ENCODE measurements at places on chromosomes 7 and 10.

- DNase-seq: no peak
These were observed 7.1 kb downstream of the NEBL start for GRCh38 chr10:20890009-20890408.

DNA sequence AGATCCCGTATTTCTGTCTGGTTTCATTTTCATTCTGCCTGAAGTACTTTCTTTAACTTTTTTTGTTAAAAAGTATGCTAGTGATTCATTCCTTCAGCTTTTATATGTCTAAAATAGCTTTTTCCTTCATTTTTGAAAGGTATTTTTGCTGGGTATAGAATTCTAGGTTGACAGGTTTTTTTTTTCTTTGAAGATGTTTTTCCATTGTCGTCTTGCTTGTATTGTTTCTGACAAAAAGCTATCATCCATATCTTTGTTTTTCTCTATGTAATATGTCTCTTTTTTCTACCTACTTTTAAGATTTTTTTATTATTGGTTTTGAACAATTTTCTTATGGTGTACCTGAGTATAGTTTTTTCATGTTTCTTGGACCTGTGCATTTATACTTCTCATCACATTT, 8.2 kb downstream of the CUTC start:
- DNase-seq: no peak

GRCh38 chr7:156673454-156673853, 32.9 kb downstream of the RNF32 start:
- no peak for DNase-seq

DNA sequence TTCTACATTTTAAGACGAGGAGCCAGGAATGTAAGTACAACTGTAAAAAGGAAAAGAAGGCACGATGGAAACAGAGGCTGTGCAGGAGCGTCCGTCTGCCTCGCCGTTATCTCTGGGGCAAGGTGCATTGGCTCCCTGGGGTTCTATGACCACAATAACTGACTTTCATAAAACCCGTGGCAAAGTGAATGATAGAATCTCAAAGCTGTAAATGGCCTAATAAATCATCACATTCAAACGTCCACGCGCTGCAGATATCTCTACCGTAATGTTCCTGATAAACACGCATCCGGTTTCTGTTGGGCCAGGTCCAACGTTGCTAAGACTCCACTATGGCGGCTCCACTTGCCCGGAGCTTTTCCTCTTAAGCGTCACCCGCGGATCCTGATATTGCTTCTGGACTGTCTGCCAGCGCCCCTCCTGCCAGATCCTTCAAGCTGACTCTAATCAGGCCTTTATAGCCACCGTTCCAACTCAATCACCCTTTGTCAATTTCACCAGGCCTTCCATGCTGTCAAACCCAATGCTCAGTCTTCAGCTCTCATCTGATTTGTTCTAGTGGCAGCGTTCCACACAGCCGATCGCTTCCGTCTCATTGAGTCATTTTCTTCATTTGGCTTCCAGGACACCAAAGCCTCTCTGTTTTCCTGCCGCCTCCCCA, 265.6 kb upstream of the FOXK1 start:
- no peak for DNase-seq

DNA sequence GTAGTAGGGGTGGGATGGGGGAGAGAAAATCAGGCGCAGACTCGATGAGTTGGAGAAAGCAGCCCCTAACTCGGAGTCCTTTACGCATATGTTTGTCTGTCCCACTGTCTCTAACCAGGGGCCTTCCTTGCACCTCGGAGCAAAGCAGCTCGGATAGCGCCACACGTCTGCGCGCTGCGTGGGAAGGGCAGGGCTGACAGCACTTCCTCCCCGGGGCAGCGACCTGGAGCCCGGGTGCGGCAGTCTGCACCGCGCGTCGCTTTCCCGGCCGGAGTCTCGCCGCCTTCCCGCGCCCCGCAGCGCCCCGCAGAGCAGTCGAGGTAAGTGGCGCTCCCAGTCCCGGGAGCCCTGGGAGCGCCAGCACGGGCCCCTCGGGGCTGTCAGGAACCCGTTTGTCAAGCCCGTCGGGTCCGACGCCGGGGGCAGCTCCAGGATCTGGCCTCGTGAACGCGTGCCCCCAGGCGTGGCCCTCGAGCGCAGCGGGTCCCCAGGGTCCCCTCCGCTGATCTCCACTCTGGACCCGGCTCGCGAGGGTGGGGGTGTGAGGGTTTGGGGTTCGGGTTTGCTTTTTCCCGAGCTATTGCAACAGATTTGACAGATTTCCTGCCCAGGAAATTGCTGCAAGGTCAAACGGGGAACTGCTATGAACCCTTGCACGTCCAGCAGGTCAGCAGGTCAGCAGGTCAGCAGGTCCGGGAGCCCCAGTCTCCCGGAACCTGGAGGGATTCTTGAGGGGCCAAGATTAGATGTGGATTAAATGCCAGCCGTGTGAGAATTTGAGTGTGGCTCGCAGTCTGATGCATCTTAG, 597 bp downstream of the APBB1IP start:
- peak; percentile 76 for DNase-seq

DNA sequence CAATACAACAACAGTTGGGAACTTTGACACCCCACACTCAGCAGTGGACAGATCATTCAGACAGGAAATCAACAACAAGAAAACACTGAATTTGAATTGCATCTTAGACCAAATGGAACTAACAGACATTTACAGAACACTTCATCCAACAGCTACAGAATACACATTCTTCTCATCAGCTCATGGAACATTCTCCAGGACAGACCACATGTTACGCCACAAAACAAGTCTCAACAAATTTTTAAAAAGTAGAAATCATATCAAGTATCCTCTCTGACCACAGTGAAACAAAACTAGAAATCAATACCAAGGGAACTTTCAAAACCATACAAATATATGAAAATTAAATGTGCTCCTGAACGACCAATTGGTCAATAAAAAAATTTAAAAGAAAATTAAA, 212.3 kb downstream of the DNAJC1 start:
- DNase-seq: no peak

- no peak for DNase-seq
These were observed 38.0 kb downstream of the LIMK1 start for GRCh38 chr7:74121401-74122249.

- DNase-seq: peak; percentile 64
These were observed 111.3 kb upstream of the ASAH2 start for GRCh38 chr10:50362547-50363125.

GRCh38 chr7:142885311-142886230, at the start of gene TRPV6:
TSS of gene TRPV6 (minus strand) at chr7:142885745.
- no peak for DNase-seq

- DNase-seq: no peak
These were observed 14.7 kb downstream of the LRRC18 start for GRCh38 chr10:48924988-48925387.

- DNase-seq: peak; percentile 90
These were observed 71.8 kb upstream of the PPIF start for GRCh38 chr10:79275431-79275851.

- DNase-seq: peak; percentile 3
These were observed 920.1 kb upstream of the AUTS2 start for GRCh38 chr7:68678196-68678595.

- DNase-seq: no peak
These were observed 14.7 kb upstream of the ASB4 start for GRCh38 chr7:95471071-95471470.

DNA sequence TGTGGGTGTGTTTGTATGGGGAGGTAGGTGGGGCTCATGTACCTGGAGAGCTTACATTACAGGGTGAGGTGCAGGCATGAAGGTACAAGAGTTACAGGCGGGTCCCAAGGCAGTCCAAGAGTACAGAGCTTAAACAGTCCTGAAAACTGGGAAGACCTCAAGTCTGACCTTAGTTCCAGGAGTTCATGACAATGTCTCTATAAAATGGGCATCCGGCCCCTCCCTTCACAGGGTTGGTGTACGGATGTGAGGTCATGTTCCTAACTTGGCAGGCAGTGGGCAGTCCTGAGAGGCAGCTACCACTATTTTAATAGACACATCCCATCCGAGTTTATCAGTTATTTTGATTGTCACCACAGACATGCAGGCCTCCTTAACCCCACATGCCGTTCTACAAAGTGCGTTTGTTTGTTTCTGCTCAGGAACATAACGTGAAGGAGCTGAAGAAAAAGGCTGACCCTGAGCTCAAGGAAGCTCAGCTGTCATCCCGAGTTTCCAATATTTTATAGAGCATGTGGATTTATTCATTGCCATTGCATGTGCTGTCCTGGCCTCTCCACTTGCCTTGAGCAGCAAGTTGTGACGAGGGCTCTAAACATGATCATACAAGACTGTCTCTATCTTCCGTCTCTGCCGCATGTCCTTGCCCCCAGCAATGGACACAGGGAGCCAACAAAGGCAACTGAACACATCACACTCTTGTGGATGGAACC, 647.5 kb upstream of the IGFBP3 start:
- no peak for DNase-seq

GRCh38 chr10:20976891-20977290, 79.8 kb upstream of the NEBL start:
- no peak for DNase-seq

GRCh38 chr10:72223743-72224101, 7.6 kb upstream of the ASCC1 start:
- no peak for DNase-seq
